Femur (tissue), 1 donor: ENCODE measurements at places on chromosomes 2 and 18.

GRCh38 chr2:150491943-150492342 is 4.5 kb upstream of the RND3 start:
- DNase-seq, result no peak

- DNase-seq, result no peak
Observed at GRCh38 chr2:28280619-28281018, 112.0 kb upstream of the FOSL2 start.

DNA sequence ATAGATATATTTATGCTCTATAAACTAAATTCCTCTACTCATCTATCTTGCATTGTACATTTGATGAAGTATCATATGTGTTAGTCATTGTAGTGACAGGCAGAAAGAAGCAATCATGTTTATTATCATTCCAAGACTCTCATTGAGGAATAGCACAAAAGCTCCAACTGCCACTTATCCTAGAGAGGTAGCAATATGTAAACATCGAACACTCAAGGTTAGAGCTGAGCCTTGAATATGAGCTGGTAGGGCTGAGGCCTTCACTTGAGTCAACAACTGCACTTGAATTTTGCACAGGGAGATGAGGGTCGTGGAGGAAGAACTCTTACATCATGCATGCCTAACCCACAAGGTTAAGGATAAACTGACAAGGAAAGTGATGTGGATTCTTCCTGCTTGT is 900.9 kb downstream of the CPS1 start:
- DNase-seq, result no peak

GRCh38 chr2:68328901-68329300 is 9.2 kb upstream of the CNRIP1 start:
- DNase-seq, result no peak

DNA sequence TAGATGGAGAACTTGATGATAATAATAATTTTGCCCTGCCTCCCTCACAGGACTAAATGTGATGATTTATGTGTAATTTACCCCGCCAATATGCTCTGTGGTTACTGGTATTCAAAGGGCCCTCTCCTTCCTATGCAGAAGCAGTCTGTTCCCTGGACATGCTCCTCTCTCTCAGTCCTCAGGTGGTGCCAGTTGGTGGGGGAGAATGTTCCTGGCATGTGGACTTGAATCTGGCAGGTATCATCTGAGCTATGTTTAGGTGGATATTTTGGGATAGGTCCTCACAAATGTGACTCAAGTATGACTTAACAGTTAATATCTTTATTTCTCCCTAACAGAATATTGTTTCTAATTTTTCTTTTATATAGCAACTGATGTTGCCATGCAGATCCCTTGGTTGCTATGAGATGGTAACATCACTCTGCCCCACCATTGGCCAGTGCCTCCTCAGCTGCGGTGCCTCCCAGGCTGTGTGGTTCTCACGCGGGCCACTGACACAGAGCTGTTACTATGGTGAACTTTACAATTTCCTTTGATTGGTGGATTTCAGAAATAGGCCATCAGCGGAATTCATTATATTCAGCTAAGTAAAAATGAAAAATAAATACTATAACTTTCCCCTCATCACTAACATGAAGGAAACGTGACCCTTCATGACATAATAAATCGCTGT is 106.7 kb upstream of the PELI1 start:
- no peak for DNase-seq

DNA sequence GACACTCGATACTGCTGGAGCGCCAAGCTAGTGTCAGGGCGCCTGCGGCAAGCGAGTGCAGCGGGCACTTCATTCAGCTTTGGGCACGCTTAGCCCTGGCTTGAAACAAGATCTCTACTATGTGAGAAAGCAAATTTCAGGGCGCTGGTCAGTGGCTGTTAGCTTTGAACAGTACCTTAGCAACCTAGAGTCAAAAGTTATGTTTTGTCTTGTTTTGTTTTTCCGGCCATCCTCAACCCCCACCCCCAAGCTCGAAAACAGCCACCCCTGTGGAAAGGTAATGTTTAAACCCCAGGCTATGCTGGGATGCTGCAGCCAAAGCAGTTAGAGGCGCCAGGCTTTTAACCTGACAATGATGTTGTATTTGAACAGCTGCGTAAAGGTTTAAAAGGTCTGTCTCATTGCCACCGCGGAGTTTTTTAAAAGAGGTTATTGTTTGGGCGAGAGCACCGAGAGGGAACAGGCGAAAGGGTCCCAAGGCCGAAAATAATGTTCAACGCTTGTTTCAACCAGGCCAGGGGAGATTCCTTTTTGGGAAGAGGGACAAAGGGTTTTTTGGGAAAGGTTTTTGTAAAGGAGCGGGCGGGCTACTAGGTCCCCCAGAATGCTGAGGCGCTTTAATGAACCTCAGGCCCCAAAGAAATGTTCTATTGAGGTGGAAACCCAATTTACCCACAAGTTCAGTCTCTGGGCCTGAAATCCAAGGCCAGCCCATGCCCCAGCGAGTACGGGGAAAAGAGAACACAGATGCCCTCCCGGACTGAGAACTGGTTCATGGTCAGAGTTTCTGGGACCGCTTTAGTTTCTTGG is 2.3 kb upstream of the HOXD10 start:
- no peak for DNase-seq

DNA sequence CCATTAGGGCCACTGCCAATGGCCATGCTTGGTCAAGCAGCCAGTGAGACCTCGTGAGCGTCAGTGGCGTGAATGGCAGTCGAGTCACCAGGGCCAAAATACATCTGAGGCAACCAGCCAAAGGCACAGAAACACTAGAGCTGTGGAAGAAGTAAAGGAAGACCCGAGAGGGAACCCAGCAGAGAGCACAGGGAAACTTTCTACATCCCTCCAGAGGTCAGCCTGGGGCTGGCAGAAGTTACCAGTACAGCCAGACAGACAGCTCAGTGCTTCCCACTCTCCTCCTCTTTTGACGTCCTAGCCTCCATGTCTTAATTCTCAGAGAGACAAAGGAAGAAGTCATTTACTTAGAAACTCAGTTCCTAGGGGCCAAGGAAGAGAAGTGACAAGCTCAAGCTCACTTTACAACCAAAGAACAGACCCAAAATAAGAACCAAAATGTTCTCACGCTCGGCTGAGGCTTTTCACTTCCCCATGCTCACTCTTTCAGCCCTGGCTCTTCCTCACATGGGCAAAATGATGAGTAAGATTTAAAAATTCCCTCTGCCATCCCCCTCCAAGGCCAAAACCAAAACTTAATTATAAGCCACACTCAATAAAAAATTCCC is 8.7 kb downstream of the CYRIA start:
- no peak for DNase-seq

- DNase-seq, result no peak
Observed at GRCh38 chr18:40570615-40571014, 1384.4 kb upstream of the PIK3C3 start.

GRCh38 chr2:8409461-8410260 is 272.2 kb upstream of the ID2 start:
- DNase-seq, result no peak
